ENCODE measurements at places on chromosomes 5 and 9.

DNA sequence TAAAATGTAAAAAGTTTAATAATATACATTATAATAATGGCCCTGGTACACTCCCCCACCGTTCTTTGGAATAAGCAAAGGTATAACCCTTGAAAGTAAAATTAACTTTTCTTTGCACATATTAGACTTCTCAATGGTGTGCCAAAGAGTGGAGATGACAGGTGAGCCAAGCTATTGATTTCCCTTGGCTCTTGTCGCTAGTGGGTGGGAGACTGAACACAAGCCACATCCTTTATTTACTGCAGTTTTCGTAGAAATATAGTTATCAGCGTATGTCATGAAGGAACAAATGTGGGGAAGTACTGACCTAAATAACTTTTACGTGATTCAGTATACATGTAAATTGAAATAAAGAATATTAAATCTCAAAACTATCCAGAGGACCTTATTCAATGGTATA is 549.3 kb downstream of the RAB3C start:
- DNase-seq = no peak

DNA sequence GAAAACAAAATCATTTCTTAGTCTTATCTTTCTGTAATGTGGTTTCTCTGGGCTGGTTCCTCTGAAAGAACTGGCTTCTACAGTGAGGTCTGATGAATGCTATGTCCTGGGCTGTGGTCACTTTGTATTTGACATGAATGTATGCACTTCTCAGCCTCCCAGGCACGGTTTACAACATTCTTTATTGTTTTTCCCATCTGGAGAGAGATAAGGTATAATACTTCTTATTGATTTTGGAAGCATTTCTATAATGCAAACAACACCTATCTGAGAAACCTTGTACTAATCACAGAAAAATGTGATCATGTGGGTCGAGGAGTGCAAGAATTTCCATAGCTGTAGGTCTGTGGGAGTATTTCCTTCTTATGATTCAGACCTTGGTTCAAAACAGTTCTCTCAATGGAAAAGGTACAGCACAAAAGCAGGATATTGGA is 46.9 kb downstream of the ACTBL2 start:
- DNase-seq = no peak

DNA sequence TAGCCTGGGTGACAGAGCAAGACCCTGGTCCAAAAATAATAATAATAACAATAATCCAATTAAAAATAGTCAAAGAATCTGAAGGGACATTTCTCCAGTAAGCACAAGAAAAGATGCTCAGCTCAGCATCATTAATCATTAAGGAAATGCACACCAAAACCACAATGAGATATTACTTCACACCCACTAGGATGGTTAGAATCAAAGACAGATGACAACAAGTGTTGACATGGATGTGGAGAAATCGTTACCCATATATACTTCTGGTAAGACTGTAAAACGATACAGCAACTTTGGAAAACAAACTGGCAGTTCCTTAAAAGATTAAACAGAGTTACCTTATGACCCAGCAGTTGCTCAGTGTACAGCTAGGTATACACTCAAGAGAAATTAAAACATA is 5.3 kb upstream of the FANCG start:
- DNase-seq = no peak

GRCh38 chr5:68181039-68181599 is 34.4 kb upstream of the PIK3R1 start:
- no peak for DNase-seq

DNA sequence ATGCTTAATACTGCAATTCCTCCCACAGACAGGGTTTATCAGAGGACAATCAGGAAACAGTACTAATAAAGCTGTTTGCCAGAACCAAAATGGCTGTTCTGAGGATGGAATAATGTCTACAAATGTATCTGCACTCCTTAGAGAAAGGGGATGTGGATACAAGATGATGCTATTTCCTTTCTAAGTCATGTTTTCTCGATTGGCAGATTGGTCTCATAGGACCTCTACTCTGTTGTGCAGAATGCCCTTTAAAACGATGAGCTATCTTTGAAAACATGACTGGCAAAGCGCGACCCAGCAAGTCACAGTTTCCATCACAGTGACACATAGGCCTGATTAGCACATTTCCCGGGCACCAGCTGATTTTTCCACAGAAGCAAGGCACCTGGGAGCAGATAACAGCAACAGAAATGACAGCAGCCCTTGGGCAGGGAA is 54.0 kb downstream of the AOPEP start:
- peak; percentile 19 for DNase-seq

DNA sequence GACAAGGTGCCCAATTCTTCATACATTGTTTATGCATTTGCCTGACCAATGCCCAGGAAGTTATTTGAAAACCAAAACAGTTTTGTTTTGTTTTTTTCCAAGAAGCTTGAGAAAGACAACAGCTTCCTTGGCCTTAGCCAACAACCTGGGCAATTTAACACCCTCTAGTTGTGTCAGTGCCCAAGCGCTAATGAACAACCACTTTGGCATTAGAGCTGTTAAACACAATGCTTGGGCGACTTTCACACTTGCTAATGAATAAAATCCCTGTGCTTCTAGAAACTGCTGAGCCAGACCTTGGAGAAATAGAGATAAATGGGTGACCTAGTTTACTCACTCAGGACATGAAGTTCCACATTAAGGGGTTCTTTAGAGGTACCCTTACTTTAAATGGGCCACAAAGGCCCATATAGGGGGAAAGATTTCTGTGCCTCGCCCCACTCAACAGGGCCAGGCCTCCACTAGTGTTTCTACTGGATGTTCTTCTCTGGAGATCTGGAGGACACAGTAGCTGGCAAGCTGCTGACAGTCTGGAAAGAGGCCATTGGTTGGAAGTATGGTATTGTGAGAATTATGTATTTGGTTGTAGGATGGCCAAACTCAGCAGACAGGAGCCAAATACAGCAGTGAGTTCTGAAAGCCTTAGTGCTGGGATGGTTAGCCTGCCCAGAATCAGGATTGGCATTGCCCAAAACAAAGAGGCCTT is 179.8 kb downstream of the DOCK8 start:
- no peak for DNase-seq

GRCh38 chr5:108382784-108383330 is 959 bp upstream of the FBXL17 start:
- DNase-seq = no peak

DNA sequence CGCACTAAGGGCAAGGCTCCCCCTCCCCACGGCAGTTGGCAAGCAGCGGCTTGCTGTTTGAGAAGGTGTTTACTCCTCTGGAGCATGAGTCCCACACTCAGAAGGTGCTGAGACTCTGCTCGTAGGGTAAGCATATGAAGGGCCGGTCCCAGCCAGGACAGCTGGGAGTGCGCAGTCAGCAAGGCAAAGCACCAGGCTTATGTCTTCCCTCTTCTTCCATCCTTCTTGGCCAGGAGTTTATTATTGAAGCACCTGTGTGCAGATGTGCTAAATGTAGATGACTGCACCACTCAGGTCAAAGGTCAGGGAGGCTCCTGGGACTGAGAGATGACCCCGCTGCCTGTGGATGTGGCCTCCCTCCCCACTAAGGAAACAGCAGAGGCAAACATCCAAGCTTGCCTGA is 27.0 kb upstream of the CDKN2AIPNL start:
- no peak for DNase-seq

GRCh38 chr5:43065387-43065947 is 25.3 kb upstream of the ANXA2R start:
- DNase-seq = peak; percentile 41

GRCh38 chr9:121862371-121863332 is 211.2 kb downstream of the DAB2IP start:
- DNase-seq = no peak

DNA sequence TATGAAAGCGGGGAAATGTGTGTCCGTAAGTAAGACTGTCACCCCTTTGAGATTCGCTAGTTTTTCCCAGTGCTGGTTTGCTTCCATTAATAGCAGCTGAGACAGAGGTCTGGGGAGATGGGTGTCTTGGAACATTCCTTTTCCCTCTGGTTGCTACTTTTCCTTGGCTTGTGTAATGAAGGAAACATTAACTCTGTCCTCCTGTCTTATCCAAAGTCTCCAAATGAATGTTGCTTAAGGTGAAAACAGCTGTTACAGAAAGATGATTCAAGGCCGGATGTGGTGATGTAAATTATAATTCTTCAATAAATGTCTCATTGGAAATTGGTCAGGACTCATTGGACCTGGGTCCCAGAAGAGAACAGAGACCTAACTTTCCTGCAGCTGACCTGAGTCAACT is 50.0 kb downstream of the MEGF10 start:
- DNase-seq = no peak

GRCh38 chr9:90368928-90369327 is 273.7 kb downstream of the DIRAS2 start:
- no peak for DNase-seq

DNA sequence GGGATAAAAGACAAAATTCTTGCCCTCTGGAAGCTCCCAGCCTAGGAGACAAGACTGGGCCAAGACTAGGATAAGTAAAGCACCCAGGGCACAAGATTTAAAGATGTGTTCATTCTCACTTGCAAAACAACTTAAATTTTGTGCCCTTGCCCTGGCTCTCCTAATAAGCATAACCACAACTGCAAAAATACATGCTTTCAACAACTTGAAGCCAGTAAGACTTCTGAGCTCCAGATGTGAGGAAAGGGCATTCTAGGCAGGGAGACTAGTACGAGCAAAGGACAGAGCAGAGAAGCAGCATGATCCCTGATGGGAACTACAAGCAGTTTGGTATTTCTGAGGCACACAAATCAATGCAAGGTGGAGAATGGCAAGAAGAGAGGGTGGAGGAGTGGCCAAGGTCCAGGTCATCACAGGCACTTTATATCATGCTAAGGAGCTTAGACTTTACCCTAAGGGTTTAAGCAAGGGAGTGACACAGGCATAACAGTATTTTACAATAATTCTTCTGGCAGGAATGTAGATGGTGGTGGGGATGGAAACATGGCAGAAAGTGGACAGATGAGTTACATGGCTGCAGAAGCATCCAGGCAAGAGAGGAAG is 30.1 kb upstream of the SIL1 start:
- DNase-seq = no peak

DNA sequence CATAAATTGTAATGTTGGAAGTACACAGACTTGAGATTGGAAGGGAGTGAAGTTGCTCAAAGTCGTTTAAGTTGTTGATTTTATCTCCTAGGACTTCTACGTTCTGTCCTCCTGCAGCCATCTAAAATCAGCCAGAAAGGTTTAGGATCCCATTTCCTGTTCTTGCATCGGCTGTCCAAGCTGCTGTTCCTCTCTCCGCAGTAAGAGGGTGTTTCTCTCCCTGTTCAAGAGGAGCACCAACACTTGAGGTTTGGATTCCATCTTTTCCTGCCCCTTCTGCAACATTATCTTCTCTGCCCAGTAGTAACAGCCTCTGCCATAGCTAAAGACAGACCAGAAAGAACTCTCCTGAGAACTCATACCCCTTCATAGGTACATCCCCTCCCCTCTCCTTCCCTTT is 373.4 kb downstream of the GADD45G start:
- no peak for DNase-seq

GRCh38 chr5:64190562-64191306 is 25.1 kb downstream of the RNF180 start:
- no peak for DNase-seq
